ENCODE measurements at places on chromosomes 13 and 19.

DNA sequence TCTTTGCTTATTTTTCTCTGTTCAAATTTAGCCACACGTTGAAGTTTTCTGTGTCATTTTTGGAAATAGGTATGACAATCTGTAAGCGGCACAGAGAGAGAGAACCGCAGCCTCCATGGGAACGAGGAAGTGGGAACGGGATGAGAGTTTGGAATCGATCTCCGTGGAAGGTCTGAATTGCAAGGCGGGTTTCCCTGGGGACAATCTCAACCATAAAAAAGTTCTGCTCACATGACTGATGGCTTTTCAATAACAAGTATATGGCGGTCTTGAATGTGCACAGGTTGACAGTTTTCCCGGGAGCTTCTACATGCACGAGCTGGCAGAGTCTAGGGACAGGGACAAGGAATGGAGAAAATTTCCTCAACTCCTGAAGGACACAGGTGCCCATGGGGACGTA, 90.9 kb downstream of the INSR start:
- no peak for DNase-seq

DNA sequence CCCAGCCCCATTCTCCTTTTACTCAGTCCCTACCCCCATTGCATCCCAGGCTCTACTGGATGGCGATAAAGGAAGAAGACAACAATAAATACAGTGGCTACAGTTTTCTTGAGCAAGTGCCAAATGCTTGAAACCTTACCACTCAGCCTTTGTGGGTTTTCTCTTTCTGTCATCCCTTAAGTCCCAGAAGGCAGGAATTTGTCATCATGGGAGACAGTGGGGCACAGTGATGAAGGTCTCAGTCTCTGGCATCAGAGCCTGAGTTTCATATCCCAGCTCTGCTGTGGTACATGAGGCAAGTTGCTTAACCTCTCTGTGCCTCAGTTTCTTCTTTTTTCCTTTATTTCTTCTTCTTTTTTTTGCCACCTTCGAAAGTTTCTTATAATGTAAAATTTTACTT, 5.1 kb upstream of the COMP start:
- no peak for DNase-seq

DNA sequence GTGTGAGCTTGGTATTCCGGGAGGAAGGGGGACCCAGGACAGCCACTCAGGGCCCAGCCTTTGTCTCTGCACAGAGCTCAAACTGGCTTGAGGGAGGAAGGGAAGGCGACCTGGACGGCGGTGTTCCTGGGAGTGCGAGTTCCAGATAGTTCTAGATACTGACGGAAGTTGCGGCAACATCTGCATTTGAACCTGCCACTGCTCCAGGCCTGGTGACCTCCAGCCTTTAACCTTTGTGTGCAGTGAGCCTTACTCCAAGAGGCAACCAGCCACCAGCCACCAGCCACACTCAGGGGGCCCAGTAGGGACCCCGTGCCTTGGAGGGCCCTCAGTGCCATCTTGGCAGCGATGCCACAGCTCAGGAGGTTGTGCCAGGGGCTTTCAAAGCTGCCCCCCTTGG, 15.5 kb upstream of the ZBTB7A start:
- DNase-seq: no peak

GRCh38 chr13:79079351-79079839, 326.7 kb downstream of the RBM26 start:
- no peak for DNase-seq

GRCh38 chr19:35846038-35846668, 6.2 kb downstream of the NPHS1 start:
- no peak for DNase-seq

GRCh38 chr19:54905803-54906511, at the start of gene NCR1:
Gene NCR1, plus strand, starts transcription at chr19:54906148. Its CDS starts 40 bp downstream, at chr19:54906188.
- DNase-seq: no peak

GRCh38 chr19:574658-575526, 2.5 kb downstream of the BSG start:
- DNase-seq: peak; percentile 51

DNA sequence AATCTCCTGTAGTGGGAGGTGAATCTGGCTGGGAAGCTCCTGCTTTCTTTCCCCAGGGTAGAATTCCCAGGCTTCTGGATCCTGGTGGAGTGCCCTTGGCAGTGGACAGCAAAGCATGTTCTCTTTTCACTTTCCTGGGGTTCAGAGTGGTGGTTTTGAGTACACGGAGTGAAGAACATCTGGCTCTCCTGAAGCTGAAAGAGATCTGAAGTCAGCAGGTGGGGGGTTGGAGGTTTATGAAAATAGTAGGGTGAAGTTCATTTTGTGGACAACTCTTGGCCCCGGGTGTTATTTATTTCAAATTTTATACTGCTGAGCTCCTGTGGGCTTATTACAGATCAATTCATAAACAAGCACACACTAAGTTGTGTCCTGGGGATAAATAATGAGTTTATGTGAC, 497.3 kb downstream of the KLF5 start:
- DNase-seq: no peak

- no peak for DNase-seq
Observed at GRCh38 chr13:33884531-33885220, 66.7 kb downstream of the RFC3 start.
